ENCODE measurements at places on chromosomes 12 and 14.

DNA sequence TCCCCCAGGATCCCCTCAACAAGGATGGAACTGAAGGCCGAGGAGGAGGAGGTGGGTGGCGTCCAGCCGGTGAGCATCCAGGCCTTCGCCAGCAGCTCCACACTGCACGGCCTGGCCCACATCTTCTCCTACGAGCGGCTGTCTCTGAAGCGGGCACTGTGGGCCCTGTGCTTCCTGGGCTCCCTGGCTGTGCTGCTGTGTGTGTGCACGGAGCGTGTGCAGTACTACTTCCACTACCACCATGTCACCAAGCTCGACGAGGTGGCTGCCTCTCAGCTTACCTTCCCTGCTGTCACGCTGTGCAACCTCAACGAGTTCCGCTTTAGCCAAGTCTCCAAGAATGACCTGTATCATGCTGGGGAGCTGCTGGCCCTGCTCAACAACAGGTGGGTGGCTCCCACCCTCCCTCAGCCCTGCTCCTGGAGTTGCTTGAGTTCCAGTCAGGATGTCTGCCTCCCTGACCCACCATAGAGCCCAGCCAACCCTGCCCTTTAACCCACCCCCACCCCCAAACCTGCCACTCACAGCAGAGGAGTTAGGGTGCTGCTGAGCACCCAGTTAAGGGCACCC, 1.4 kb downstream of the ASIC1 start:
- DNase-seq = no peak

- DNase-seq = no peak
Measured at GRCh38 chr12:47844264-47845019, 24.7 kb upstream of the HDAC7 start.

- DNase-seq = no peak
Measured at GRCh38 chr12:68772714-68773113, 26.7 kb downstream of the SLC35E3 start.

- no peak for DNase-seq
Measured at GRCh38 chr14:92328664-92329255, 5.8 kb downstream of the SLC24A4 start.

- no peak for DNase-seq
Measured at GRCh38 chr12:128298091-128298748, 31.2 kb downstream of the TMEM132C start.

- DNase-seq = no peak
Measured at GRCh38 chr12:26777236-26777635, 55.8 kb downstream of the ITPR2 start.

DNA sequence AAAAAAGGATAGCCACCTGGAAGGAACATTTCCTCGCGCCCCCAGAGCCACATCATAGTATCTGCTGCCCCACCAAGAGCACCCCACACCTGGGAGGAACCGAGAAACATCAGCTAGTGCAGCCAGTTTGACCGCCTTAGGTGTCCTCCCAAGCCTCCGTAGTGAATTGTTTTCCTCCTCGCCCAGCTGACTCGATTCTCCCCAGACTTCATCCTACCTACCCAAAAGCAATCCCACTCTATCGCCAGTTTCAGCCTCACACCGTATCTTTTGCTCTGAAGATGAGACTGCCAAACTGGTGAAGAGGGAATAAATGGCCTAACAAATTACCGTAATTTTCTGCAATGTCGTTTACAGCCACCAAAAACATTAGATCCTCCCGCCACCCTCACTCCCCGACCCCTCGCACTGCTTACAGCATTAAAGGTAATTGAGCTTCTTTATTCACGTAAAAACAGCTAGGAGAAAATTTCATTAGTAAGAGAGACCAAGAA, 1.2 kb upstream of the SLC11A2 start:
- DNase-seq = no peak

GRCh38 chr14:58650857-58651256, 13.1 kb downstream of the DACT1 start:
- DNase-seq = no peak

GRCh38 chr14:89454996-89455395, 38.0 kb upstream of the FOXN3 start:
- no peak for DNase-seq

DNA sequence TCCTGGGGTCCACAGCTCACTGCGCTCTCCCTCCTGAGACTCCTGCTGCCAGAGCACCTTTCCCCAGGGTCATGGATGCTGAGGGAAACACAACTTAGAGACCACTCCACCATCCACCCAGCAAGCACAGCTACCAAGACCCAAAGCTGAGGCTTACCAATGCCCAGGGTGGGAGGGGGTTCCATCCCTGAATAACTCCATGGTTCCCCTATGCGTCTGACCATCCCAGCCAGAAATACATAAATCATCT, 36.3 kb downstream of the DAD1 start:
- DNase-seq = no peak

All from coronary artery (tissue), 2 donors.